CD4-positive, alpha-beta T cell treated with Interleukin-15 for 1 hour (primary cell): ENCODE measurements at places on chromosomes 1 and 21.

- DNase-seq: no peak
Observed at GRCh38 chr1:15325375-15326085, 78.5 kb downstream of the FHAD1 start.

GRCh38 chr1:1876335-1876930 lies 14.5 kb downstream of the GNB1 start:
- no peak for DNase-seq

- DNase-seq: no peak
Observed at GRCh38 chr21:41399246-41399800, 26.7 kb upstream of the MX1 start.

DNA sequence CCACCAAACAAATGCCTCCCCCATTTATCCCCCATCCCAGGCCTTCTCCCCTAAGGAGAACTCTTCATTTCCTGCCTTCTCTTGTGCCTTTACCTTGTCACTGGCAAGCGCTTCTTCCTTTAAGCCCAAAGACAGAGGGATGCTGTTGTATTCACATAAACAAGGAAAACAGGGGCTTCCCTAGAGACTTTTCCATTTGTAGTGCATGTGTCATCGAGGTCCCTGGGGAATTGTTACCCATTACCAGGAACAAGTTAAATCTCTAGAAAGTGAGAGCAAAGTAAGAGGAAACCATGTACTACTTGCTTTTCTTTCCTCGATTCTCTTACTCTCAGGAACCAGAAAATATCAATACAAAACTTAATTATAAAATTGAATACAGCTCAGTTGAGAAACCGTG lies 114.4 kb upstream of the DPT start:
- DNase-seq: no peak

- no peak for DNase-seq
Observed at GRCh38 chr1:82762829-82763532, 962.2 kb downstream of the ADGRL2 start.

GRCh38 chr1:18351735-18352134 lies 129.0 kb upstream of the KLHDC7A start:
- DNase-seq: no peak

- no peak for DNase-seq
Observed at GRCh38 chr1:245863566-245864184, 643.4 kb downstream of the SMYD3 start.

- no peak for DNase-seq
Observed at GRCh38 chr1:160858097-160858496, 4.6 kb downstream of the CD244 start.

- no peak for DNase-seq
Observed at GRCh38 chr1:89971600-89971999, 23.3 kb upstream of the ZNF326 start.

- no peak for DNase-seq
Observed at GRCh38 chr1:94117259-94117851, 3.6 kb downstream of the ABCA4 start.

DNA sequence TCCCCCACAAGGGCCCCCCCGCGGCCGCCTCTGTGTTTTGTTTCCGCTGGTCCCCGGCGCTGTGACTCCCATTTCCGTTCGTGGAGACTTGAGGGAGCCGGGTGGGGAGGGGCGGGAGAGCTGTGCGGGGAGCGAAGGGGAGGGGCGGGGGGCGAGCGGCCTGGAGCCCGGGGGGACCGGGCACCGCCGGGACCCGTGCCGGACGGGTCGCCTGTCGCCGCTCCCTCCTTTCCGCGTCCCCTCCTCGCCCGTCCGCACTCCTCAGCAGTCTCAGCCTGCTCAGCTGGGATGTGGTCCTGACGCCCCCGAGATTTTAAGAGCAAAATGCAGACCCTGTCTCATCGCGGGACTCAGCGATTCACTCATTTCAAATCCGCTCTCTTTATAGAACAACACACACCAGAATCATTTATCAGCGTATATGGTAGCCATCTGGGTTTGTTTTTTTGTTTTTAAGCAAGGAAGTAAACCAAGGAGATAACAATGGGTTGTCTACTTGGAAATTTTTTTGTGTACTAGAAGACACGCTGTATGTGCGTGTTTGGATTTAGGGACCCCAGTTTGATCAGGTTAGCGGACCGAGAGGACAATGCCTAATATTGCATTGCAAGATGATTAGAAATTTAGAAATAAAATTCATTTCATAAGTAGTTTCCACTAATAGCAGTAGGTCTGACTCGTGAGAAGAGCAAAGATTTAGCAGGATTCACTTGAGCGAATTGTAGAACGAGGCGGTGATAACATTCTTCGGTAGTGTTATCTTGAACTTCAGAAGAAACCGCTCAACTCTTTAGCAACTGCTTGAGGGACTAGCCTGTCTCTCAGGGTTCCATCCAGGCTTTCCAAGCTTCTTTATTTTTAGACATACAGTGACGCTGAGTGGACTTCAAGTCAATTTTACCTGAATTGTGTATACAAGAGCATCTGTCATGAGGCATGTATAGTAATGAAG lies 1.1 kb downstream of the GABPA start:
- peak; percentile 71 for DNase-seq

DNA sequence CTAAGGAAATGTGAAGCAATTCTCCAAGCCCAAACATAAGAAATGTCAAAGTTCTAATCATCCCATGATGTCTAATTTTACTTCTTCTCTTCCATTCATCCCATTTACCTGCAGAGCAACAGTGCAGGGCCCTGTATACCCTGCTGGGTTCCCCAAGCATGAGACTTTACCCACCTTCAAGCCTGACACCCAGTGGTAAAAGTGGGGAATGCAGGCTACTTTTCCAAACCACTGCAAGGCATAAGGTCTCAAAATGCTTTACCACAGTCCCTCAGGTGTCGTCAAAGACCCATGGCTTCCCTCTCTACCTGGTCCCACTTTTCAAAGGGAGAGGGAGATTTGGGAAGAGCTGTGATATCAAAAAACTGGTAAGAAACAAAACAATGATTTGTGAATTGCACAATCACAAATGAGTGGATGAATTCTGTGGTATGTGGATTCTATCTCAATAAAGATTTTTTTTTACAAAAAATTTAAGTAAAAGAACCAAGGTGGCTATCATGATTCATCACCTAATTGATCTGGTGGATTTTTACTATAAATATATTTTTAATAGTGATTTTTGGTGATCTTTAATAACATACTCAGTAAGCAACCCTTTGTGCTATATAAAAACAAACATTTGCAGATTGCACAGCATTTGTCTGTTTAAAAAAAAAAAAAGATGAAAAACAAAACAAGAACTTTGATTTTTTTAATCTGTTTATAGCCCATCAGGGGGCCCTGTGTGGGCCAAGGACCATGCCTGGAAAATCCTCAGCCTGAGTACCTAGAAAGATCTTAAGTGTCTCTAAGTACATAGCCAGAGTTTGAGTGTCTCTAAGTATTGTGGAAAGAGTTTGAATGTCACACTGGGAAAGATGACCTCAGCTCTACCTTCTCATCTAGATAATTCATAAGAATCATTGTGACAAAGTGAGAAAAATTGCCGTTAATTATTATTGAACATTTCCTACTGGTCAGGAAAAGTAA lies 73.1 kb upstream of the GJB5 start:
- DNase-seq: no peak

GRCh38 chr1:24961961-24962861 lies 32.1 kb upstream of the RUNX3 start:
- DNase-seq: no peak

- no peak for DNase-seq
Observed at GRCh38 chr1:21305900-21306189, 15.6 kb upstream of the ECE1 start.

GRCh38 chr1:58738876-58739275 lies 39.0 kb upstream of the MYSM1 start:
- DNase-seq: no peak

- no peak for DNase-seq
Observed at GRCh38 chr1:112457241-112457640, 51.5 kb upstream of the WNT2B start.

DNA sequence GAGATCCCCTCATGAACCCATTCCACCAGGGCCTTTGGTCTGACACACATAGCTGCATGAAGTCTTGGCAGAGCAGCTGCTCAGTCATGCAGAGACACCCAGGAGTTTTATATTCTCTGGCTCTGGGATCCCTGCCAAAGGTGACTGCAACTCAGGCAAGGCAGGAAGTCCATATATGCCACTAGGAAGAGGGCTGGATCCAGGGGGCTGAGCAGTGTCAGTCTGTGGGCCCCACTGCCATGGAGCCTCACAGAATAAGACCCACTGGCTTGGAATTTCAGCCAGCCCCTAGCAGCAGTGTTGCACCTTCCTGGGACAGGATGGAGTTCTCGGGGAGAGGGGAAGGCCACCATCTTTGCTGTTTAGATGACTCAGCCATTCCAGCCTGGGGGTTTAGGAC lies 199.7 kb downstream of the TBX15 start:
- no peak for DNase-seq

GRCh38 chr1:176609556-176610408 lies 146.8 kb downstream of the PAPPA2 start:
- DNase-seq: no peak

DNA sequence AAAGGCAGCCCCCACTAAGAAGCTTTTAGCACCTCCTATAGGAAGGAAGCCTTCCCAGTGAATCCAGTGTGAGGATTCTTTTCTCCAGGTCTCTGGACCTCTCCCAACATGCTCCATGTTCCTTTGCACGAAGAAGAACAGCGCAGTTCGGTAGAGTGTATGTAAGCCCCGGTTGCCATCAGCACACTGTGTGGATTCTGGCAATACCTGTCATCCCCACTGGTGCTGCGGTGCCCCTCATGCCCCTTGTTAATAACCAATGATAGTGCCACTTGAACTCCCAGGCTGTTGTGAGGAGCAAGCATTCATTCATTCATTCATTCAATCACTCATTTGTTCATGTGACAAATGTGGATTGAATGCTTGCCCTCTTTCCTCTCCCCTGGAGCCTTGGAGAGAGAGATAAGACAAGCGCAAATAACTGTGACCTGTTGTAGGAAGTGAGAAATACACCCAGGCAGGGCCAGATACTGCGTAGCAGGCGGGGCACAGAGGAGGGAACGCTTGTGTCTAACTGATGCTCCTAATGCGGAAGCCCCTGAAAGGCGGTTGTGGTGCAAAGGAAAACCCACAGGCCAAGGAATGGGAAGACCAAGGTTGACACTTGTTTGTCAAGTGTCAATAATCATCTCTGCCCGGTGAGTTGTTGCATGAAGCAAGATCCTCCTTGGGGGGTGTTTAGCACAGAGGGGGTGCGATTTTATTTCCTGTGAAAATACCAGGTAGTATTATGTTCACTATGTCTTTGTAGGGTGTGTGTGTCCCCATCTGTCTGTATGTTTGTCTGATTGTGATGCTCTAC lies 9.8 kb downstream of the LGR6 start:
- peak; percentile 23 for DNase-seq

DNA sequence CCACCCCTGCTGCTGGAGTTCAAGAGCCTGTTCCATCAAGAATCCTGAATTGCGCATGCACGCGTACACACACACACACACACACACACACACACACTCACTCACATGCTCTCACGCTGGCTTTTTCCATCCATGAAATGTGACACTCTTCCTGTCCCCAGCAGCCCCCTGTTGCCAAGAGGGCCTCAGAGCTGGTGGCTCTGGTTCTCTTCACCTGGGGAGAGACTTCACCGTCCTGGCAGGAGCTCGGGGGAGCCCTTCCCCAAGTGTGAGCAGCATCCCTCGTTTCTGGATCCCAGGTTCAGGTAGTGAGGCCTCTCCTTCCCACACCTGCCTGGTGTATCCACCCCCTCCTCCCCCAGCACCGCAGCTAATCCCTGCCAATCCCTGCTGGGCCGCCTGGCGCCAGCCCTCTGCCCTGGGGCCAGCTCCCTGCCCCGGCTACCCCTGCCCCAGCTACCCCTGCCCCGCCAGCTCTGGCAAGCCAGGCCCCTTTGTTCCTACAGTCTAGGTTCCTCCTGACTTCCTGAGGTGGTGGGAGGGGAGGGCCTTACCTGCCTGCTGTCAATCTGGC lies 9.9 kb downstream of the PLOD1 start:
- DNase-seq: no peak

DNA sequence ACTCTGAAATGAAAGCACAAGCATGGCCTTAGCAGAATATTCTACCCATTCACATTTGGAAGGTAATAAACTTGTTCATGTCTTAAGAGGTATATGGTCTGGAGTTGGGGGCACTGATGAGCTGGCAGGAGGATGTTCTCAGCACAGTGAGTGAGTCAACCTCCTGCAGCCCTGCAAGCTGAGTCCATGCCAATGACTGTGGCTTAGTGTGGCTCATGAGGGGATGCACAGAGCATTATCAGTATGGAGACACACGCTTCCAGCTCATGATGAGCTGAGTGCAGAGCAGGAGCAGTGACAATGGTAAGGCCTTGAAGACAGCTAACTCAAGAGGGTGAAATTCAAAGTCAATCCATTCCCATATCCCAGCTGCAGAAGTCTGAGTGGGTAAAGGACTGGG lies 102.3 kb downstream of the TNFSF18 start:
- DNase-seq: no peak
